Stimulated activated CD4-positive, alpha-beta T cell treated with anti-CD3 and anti-CD28 coated beads, TNF-alpha, amount 100 ng/mL, for 24 hours (primary cell): ENCODE measurements at places on chromosomes 7 and 10.

GRCh38 chr10:14016011-14016536 lies 314.6 kb downstream of the FRMD4A start:
- DNase-seq: no peak

GRCh38 chr10:97197030-97197500 lies 11.3 kb upstream of the SLIT1 start:
- DNase-seq: no peak

GRCh38 chr7:111041577-111041976 lies 49.4 kb upstream of the LRRN3 start:
- no peak for DNase-seq

GRCh38 chr7:157855452-157856213 lies 518.8 kb downstream of the DNAJB6 start:
- no peak for DNase-seq

- no peak for DNase-seq
Observed at GRCh38 chr7:27424231-27424630, 181.6 kb downstream of the EVX1 start.

DNA sequence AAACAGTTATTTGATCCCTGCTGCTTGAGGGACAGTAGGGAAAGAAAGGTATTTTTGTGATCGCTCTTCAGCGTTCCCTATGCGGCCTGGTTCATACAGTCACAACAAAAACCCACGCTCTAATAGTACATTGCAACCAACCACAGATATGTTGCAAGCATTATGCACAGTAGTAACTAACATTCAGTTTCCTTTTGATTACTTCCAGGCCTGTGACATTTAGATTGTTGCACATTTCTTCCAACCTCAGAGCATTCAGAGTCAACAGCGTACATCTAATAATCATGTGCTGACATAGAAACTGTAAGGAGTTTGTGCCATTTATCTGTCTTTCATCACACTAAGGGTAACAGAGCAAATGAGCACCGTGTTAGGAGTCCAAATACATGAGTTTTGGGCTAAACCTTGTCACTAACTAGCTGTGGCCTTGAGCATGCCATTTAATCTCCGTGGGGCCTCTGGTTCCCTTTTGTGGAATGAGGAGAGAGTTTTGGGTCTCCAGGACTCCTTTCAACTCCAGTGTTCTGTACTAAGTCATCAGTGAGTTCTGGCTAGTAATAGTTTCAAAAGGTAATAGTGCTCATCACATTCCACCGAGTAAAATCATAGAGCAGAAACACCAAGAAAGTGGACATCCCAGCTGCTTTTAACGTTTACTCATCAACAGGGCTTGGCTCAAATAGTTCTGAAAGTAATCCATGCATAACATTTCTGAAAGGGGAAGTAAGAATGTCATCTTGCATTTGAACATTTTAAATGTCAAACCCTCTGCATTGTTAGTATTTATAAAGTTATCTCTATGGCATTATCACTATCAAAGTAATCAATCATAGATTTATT lies 99.0 kb upstream of the FZD1 start:
- DNase-seq: no peak
